Forelimb muscle (tissue), 1 donor: ENCODE measurements at places on chromosomes 4 and X. TPM values are rescaled to one million over a fixed set of nuclear protein-coding genes. Genes with fewer than 3 reads are reported as not detected.
A peak's percentile ranks its signal among the peaks of the same experiment; 100 is the strongest.

- DNase-seq, result no peak
These were observed 181.7 kb downstream of the GBA3 start for GRCh38 chr4:22874334-22874912.

The NSUN7 gene
- polyA plus RNA-seq, result 1.8 TPM

GRCh38 chr4:3483471-3483921 lies 20.4 kb downstream of the DOK7 start:
- no peak for DNase-seq

DNA sequence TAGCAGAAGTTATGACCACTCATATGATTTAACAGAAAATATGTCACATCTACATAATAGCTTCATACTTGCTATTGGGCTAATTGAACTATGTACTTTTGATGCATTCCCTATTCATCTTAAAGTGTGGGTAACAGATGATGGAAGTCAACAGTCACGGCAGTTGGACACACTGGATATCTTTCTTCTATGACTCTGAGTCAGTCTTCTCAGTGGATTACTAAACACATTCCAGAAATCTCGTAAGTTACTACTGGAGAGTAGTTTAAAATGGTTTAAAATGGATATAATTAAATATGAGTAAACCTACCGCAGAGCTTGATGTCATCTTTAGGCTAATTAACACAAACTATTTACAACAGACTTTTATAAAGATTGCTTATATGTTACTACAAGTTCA lies 30.1 kb upstream of the CFAP299 start:
- no peak for DNase-seq

DNA sequence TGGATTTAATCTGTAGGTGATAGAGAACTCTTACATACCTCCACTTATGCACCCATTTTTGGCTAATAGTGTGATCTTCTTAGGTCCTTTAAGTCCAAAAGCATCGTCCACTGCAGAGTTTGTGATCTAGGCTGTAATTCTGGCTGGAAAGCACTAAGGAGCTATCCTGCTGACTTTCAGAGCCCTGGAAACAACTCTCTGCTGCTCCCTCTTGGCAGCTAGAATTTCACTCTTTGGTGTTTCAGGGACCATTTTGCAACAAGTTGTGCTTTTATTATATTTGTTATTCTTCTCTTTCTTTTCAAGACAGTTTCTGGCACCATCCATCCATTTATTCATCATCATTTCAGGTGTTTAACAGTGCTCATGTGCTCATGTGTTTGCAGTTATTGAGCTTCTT lies 130.0 kb downstream of the RBM46 start:
- DNase-seq, result no peak

The PRKG2 gene
- polyA plus RNA-seq, result 0.82 TPM

- no peak for DNase-seq
These were observed 57.4 kb upstream of the PITX2 start for GRCh38 chr4:110680265-110680664.

DNA sequence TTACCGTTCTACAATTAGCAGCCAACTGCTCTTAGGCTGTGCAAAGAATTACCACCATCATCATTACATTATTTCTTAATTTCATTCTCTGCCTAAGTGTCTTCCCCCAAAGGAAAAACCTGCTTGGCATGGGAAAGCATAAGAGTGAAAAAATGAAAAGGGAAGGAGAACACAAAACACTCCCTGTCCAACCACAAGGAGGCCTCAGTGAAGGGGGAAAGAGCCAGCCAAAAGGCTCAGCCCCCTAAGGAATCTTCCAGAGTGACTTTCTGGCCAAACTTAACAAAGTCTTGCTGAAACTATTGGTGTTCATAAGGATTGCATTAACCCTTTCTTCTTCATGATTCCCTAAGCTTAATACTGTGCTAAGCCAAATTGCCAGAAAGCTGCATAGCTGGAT lies 287.4 kb downstream of the SMARCA1 start:
- DNase-seq, result no peak

GRCh38 chr4:108287834-108288413 lies 119.2 kb upstream of the LEF1 start:
- no peak for DNase-seq

DNA sequence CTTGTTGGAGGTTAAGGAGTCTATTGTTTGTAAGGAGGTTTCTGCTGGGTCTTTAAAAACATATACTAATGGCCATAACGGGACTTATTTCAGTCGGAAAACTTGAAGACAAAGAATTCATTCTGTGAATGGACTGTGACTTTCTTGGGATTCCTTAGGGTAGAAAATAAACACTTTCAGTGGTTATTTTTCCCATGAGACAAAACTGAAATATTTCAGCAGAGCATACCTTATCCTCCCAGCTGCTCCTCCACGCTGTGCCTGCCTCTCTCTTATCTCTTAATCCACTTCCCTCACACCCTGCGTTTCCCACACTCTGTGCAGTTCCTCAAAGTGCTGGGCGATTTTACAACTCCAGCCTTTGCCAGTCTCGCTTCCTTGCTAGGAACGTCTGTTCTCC lies 47.1 kb upstream of the SORBS2 start:
- DNase-seq, result no peak

- no peak for DNase-seq
These were observed 11.9 kb downstream of the SMIM31 start for GRCh38 chr4:164765833-164766232.

DNA sequence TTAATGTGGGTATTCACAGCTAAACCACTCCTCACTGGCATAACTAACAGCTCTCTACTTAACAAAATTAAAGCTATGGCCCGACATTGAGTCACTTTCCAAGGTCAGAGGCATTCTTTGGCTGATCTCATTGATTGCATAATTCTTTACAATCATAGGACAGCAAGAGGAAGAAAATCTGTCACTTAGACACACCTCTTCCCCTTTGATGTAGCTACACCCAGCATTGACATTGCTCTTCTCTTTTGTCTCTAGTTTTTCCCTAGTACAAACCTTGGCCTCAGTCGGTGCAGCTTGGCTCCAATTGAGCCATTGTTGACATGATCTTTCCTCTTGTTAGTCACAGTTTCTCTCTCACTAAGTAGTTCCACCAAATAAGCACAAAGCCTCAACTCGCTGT lies 313.3 kb upstream of the ACTRT1 start:
- no peak for DNase-seq

- DNase-seq, result no peak
These were observed 120.3 kb downstream of the ARHGEF9 start for GRCh38 chrX:63664741-63665140.

The ARHGAP36 gene
- 520 TPM for polyA plus RNA-seq

- DNase-seq, result no peak
These were observed 356.7 kb downstream of the ARHGAP24 start for GRCh38 chr4:85831647-85832046.

DNA sequence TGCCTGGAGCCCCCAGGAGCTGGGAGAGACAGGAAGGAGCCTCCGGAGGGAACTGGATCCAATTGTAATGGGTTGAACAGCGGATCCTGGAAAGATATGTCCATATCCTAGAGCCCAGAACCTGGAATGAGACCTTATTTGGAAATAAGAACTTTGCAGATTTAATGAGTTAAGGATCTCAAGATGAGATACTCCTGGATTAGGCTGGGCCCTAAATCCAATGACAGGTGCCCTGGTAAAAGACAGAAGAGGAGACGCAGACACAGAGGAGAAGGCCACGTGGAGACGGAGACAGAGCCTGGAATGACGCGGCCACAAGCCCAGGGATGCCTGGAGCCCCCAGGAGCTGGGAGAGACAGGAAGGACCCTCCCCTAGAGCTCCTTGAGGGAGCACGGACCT lies 34.1 kb downstream of the P2RY8 start:
- no peak for DNase-seq

The PPP4R3C gene
- not detected for polyA plus RNA-seq

DNA sequence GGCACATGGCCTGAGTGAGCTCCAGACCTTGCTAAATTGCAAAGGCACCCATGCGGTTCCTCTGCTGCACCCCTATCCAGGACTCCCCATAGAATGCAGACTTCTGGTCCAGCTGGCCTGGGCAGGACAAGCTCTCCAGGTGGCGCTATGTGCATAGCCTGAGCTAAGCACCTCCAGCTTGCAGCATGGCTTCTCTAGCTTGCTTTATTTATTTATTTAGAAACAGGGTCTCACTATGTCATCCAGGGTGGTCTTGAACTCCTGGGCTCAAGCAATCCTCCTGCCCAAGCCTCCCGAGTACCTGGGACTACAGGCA lies 5.5 kb upstream of the WFS1 start:
- DNase-seq, result no peak

DNA sequence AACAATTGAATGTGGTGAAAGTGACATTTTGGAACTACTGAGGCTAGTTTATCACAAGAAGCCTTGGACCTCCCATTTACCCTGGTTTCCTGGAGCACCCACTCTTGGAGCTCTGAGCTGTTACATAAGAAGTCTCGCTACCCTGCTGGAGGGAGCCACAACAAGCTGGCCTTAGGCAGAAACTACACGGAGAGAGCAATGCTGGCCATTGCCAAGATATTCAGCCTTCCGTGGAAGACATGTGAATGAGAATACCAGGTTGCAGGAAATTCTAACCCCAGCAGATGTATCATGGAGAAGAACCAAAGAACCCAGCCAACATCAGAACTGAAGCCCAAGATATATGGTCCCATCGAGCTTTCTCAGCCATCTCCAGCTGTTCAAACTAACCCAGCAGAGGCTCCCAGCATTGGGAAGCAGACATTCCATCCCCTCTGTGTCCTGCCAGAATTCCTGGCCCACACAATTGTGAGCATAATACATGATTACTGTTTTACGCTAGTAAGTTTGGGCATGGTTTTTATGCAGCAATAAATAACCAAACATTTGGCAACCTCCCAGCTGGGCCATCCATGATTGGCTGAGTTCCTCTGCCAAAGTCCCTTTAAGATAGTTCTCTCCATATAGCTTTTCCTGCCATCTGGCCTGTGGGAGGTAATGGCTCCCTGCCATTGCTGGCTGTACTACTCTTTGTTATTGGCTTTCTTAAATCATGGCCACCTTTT lies 17.9 kb upstream of the PDE5A start:
- peak; percentile 71 for DNase-seq

The IL15 gene
- polyA plus RNA-seq, result 8.7 TPM

- DNase-seq, result no peak
These were observed 87.9 kb downstream of the YIPF7 start for GRCh38 chr4:44563496-44563895.

DNA sequence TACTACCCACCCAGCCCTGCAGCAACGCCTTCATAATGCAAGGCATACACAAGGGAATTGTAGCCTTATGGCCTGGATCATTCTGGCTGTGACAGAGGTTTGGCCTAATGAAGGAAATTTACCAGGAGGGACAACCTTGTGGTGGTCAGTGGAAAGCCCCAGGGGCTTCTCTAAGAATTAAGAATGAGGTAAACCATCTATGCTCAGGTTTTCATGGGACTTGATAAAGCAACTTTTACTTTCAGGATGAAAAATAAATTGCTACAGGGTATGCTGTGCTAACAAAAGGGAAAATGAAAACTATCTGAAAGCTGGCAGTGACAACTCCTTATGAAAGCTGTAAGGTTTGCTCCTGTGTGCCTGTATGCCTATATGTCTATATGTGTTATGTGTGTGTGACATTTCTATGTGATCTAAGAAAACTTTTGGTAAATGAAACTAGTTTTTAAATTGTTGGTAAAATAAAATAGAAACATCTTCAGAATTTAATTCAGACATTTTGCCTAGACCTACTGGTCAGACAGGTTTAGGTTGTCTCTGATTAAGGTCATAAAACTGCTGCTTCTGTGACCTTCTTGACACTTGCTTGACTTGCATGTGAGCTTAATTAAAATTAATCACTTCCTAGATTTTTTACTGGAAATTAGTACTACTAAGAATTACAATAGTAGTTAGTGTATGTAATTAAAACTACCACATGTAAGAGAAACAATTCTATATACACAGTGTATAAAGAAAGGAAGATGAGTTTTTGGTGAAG lies 19.9 kb upstream of the TXK start:
- no peak for DNase-seq

The BMP15 gene
- not detected for polyA plus RNA-seq

The VEGFC gene
- 7.9 TPM for polyA plus RNA-seq
